ENCODE measurements at places on chromosomes 2 and 18.

- DNase-seq, result no peak
Measured at GRCh38 chr2:167209784-167210183, 321.5 kb downstream of the XIRP2 start.

GRCh38 chr2:232779465-232779864, 3.1 kb upstream of the KCNJ13 start:
- no peak for DNase-seq

- peak; percentile 99 for DNase-seq
Measured at GRCh38 chr18:7038330-7038851, 79.2 kb downstream of the LAMA1 start.

DNA sequence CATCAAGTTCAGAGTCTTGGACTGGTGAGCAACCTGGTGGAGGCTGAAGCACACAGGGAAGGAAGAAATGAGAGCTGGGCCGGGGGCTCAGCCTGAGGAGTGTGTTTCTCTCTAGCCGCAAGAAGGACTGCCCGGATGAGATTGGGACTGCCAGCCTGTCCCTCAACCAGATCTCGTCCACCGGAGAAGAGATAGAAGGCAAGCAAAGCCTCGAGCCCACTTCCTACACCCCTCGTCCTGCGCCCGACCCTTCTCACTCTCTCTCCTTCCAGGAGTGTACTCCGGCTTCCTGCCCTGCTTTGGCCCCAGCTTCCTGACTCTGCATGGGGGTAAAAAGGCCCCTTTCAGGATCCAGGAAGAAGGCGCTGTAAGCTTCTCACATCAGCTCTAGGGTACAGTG, 26.2 kb downstream of the FER1L5 start:
- no peak for DNase-seq

- no peak for DNase-seq
Measured at GRCh38 chr2:194739217-194739616, 917.8 kb upstream of the SLC39A10 start.

DNA sequence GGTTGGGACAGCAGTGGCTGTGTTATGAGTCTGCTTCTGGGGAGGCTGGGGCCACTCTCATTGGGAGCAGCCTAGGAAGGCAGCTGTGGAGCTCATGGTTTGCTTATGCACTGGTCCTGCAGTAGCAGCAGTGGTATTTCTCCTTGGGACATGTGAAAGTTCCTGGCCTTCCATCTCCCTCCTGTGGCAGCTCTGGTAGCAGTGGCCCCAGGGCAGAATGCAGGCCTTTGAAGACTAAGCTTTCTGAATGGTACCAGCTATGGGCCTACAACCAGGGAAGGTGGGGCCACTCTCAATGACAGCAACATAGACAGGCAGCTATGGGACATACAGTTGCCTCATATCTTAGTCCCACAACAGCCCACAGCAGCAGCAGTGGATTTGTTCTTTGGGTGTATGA, 117.3 kb upstream of the VWC2L start:
- no peak for DNase-seq

DNA sequence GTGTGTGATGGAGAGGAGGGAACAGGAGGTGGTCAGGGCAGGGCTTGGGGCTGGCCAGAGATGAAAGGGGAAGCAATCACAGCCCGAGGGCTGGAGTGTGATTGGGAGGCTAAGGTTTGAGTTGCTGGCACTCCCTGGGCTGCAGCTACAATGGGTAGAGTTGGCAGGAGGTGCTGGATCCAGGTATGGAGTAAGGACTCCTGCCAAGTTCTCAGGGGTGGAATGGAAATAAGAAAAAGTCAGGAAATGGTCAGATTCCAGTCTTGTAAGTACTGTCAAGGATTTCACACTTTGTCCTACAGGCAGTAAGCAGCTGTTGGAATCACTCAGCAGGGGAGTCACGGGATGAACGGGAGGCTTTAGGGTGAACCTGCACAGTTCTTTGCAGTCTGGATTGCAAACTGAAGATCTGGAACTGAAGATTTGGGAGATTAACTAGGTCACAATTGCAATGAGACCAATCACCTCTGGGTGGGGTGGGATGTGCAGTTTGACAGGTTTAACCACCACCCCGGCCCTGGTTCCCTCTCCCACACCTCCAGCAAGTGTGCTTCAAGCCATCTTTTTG, 10.9 kb upstream of the INPP5D start:
- DNase-seq, result no peak

DNA sequence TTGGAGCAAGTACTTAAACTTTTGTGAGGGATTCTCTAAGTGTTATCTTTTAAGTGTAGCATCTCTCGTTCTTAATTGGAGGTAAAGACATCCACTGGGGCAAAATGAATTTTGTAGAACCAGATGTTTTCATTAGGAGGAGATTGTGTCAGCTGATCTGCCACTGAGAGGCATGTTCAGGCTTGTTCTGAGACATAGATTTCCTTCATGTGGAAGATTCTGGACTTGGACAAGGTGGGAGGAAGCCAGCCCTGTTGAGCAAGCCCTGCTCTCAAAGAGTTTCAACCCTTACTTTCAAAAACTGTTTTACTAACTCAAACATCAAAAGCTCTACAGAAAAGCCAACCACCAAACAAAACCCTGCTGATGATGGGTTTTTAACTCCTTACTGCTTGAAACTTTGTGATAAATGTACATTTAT, 6.5 kb downstream of the MAP4K4 start:
- DNase-seq, result peak; percentile 32

DNA sequence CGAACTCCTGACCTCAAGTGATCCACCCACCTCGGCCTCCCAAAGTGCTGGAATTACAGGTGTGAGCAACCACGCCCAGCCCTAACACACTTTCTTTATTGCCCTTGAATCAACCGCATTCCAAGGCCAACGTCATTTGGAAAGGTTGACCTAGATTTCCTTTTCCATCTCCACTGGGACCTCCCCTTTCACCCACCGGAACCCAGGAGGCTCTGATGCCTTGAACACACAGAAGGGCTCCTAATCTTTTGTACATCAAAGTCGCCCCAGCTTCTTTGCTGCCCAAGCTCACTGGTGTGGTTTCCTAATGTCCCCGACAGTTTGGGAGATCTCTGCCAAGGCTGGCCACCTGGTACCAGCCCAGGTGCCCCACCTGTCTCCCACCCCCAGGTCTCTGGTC, 46.2 kb upstream of the CAB39 start:
- DNase-seq, result no peak

DNA sequence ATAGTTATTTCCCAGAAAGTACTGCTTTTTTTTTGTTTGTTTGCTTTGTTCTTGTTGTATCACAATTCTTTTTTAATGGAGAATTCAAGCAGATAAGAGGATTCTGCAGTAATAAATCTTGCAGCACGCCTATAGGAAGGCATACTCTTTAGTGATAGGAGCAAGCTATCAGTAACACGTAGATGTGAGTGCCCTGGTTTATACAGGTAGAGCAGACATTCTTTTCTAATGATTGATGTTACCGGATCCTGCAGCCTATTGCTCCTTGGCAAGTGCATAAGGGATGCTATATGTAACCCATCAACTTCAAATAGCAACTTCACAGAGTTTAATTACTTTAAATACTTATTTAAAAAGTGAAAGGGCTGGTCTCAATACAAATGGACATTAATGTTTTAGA, 834.2 kb upstream of the GCFC2 start:
- DNase-seq, result no peak

DNA sequence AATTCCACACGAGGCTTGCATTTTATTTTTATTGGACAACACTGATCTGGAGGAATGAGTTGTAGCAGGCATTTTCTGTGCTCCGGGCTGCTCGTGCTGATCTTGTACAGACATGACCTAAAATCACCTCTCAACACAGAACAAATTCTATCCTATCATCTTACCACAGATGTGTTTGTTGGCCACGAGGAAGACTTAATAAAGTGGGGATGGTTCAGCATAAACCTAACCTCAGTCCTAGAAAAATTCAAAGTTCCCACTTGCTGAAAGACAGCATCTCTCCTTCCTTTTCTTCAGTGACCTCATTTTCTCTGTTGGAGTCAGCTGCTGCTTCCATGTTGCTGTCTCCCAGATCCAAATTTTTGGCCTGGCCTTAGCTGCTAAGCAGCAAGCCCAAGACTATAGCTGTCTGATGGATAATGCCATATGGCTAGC, 45.3 kb downstream of the RBKS start:
- DNase-seq, result no peak

GRCh38 chr2:24994146-24994724, 22.5 kb upstream of the DNAJC27 start:
- no peak for DNase-seq

DNA sequence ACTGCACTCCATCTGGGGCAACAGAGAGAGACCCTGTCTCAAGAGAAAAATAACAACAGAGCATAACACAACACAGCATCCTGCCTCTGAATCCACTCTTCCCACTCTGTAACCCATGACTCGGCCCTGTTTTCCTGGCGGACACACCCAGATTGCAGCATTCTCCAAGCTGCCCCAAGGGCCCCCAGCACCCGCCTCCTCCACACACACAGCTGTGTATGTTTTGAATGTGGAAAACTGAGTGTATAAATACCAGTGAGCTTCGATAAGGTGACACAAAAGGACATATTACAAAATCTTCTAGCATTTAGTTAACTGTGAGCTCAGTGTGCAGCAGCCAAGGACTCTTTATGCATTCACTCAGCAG, 13.0 kb downstream of the IMPA2 start:
- DNase-seq, result peak; percentile 28

DNA sequence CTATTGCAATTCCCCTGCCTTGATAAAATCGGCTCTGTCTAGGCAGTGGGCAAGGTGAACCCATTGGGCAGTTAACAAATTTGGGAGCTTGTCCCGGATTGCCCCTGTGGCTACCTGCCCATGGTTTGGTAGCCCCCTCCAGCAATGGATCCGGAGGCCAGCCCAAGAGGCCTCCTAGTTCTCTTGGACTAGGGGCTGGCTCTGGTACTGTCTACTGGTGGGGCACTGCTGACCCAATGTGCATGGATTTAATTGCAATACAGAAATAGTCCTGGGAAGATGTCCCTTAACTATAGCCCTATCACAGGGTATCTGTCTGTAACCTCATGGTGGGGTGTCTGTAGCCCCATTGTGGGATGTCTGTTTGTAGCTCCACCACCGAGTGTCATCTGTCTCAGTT, 37.5 kb upstream of the SH3RF3 start:
- DNase-seq, result no peak

GRCh38 chr2:157444641-157445040, 752 bp upstream of the CYTIP start:
- DNase-seq, result no peak

- no peak for DNase-seq
Measured at GRCh38 chr18:49008716-49009115, 58.0 kb upstream of the SMAD7 start.

GRCh38 chr2:143420313-143420712, 291.1 kb downstream of the ARHGAP15 start:
- no peak for DNase-seq

DNA sequence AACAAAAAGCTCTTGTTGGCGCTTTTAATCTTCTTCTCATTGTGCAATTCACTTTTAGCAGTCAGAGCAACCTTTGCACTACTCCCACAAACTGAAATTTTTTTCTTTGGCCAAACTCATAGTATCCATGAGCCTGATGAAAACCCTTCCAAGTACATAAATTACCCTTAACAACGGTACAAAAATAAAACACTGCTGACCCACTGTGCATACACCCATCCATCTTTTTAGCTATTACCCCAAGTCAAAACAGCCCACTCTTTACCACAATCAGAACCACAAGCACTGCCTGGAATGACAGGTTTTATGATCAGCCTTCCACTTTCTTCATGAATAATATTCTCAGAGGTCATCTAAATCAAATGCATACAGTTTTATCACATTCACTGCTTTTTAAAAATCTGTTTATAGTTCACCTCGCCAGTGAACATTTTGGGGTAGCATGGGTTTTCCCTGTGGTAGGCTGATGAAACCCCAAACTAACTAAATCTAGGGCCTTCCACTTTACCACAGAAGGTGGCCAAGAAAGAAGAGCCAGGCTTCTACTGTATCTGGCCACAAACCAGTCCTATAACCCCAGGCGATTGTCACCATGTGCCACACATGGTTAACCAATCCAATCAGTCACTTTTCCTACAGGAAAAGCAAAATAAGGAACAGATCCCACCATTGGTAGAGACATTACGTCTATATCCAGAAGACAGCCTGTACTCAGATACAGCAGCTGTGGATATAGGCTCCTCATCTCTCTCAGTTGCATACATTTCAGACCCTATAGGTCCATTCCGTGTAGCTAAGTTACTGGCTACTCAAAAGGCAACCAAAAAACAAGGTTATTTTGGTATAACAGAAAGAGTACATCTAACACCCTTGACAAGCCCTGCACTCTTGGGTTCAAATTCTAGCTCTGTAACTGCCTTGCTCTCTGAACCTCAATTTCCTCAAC, 171.3 kb downstream of the THADA start:
- DNase-seq, result peak; percentile 12

Data from kidney glomerular epithelial cell (primary cell).